ENCODE measurements at places on chromosomes 1 and 21.

- DNase-seq, result no peak
Measured at GRCh38 chr1:172286629-172287076, 133.8 kb upstream of the C1orf105 start.

DNA sequence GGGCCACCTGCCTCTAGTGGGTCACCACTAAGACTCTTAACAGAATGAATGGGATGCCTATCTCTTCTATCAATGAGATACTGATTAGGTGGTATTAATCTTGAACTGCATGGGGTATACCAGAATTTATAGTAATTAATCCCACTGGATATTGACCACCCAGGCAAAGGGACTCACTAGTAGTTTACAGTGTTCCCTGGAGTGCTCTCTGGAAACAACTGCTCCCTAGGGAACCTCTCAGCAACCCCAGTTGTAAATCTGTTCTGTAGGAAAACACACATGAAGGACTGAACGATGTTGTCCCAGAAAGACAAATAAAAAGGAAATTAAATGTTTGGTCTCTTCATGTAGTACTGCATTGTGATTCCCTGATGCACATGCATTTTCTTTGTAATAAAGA lies 430.5 kb downstream of the HLX start:
- DNase-seq, result no peak

DNA sequence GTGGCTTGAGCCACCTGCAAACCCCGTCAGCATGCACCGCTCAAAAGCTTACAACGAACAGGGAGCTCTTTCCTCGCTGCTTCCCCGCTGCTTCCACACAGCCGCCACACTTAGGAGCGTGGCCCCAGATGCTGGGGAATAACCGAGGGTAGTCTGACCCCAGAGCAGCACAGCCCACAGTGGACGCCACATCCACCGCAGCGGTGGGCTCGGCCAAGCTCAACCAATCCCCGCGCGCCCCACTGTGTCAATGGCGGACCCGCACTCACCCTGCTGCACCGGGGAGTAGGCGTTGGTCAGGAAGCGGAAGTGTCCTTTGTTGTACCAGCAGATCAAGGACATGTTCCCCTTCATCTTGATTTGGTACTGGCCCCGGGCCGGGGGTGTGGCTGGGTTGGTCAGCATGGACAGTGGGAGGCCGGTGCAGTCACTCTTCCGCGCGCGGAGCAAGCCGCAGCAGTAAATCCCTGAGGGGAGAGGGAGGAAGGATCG lies 93.5 kb downstream of the PGBD5 start:
- DNase-seq, result no peak

DNA sequence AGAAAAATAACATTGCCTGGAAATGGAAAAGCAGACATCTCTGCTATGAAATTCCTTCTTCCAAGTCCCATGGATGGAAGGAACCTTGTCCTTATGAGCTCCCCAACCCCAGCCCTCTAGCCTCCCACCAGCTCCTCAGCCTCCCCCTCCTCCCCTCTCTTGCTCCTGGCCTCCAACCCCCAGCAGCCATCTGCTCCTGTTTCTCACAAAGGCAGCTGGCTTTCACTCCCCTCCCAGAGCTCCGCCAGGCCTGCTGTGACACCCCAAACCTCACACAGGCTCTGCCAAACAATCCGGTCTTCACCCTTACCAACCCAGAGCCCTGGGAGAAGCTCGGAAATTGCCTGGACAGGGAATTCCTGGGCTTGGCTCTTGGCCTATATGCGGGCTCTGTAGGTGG lies 69.2 kb downstream of the KLHDC7A start:
- DNase-seq, result no peak

DNA sequence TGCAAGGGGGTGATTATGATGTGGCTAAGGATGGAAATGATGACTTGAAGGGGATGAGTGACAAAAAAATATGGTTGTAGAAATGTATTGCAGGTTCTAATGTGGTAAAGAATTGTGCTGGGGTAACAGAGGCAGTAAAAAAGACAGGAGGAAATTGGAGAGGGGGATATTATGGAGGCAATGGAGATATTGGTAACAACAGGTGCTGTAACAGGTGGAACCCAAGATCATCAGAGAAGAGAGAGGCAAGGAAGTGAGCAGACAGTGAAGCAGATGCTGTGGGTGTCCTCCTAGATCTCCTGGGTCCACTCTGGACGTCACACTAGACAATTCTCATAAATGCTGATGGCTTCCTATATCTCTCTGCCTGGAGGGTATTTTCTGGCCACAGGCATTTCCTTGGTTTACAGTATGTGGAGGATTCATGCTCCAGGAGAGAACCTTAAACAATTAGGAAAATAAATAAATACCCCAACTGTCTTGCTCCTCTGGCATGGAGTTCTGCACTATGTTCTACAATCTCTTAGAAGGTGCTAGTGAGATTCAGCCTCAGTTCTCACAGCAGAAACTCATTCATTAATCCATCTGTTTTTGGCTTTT lies 620.3 kb upstream of the PLXNA2 start:
- no peak for DNase-seq

DNA sequence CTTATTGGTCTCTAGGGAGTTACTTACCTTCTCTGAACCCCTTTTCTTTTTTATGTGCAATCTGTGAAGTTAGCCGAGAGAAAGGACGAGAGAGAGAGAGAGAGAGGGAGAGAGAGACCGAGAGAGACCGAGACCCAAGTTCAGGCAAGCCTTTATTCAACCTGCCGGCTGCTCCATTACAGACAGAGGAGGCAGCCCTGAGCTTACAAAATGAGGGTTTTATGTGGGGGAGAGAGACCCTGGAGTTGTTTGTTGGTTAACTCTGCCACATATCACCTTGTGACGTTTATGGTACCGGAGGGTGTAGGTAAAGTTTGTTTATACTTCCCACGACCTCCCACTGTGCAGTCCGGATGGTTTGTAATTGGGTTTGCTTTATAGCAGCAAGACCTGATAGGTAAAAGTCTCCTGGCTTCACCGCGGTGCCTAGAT lies 1.5 kb upstream of the MCOLN3 start:
- no peak for DNase-seq

DNA sequence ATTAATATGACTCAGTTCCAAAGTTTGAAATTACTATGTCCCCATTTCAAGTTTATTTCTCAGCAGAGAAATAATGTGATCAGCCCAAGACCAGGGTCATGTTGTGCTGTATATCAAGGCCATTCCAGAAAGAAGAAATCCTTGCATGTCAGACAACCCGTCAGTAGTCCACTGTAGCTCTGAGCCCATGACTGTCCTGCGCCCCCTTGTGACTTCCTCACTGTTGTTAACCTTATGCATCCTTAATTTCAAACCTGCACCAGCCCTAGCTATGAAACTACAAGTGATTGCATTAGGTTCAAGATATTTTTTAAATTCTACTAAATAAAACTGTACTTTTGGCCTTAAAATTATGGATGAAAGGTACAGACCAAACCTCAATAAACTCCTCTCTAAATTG lies 133.0 kb downstream of the LRRC7 start:
- no peak for DNase-seq

DNA sequence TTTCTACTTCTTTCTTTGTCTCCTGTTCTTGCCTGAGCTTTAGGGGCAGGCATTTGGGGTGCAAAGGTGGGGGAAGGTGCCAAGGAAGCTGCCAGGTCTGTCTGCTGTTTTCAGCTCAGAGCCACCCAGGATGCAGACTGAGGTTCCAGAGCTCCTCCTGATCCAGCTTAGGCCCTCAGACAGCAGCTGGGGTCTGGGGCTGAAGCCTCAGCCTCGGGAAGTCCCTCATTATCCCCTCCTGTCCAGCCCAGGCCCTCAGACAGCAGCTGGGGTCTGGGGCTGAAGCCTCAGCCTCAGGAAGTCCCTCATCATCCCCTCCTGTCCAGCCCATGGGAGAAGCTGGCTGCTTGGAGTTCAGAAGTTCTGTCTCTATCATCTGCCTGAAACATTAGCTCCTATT lies 257.7 kb upstream of the CSF3R start:
- no peak for DNase-seq

DNA sequence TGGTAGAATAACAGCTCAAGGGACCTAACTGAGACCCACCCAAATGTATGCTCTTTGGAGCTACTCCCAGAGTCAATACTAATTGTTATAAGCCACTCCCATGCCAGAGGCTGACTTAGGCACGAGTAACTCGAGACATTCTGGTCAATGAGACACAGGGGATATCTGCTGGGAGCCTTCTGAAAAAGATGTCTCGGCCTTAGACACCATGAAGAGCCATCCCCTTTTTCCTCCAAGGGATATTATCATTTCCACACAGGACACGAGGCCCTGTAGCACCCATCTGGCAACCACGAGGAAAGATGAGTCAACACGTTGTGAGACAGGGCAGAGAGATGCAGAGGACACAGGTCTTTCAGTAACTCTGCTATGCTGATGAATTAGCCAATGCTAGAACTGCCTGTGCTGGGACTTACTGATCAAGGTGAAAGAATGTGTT lies 30.7 kb downstream of the ITPKB start:
- no peak for DNase-seq

DNA sequence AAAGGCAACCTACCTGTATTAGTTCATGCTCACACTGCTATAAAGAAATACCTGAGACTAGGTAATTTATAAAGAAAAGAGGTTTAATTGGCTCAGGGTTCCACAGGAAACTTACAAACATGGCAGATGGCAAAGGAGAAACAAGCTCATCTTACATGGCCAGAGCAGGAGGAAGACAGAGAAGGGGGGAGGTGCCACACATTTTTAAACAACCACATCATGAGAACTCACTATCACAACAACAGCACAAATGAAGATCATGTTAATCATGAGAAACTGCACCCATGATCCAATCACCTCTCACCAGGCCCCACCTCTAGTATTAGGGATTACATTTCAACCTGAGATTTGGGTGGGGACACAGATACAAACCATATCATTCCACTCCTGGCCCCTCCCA lies 90.6 kb upstream of the KCTD3 start:
- no peak for DNase-seq

DNA sequence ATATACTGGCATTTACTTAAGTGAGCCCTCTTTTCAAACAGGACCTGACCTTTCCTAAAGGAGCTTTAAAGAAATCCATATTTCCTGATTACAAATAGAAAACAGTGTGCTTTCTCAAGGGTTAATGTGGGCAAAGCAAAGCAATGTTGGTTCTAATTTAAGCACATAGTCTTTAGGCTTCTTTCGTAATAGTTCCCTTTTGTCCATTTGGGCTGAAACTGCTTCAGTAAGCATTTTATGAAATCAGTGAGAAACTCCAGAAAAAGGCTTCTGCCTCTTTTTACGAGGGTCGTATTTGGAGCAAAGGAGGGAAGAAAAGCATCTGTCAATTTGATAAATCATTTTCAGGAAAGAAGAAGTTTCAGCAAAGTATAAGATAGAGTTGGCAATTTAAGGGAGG lies 331.2 kb downstream of the KIF26B start:
- no peak for DNase-seq

DNA sequence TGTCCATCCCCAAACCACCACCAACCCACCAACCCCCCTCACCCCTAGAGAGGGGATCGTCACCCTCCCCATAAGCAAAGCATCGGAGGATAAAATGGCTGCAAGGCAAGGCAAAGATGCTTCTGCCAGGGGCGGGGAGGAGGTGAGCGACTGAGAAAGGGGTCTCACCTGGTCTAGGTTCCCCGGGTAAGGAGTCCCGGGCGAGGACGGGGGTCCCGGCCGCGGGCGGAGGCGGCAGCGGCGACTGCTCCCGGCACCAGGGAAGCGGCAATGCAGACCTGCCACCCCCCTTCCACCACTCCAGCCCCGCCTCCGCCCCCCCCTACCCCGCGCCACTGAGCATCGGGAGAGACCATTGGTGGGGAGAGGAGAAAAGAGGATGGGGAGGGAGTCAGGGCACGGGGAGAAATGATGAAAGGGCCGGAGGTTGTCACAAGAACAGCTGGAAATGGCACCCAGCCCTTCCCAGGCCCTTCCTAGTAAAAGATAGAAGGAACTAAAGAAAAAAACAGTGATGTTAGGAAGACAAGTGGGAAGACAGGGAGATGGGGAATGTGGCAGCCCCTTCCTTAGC lies at the start of gene SV2A:
Gene SV2A, minus strand, starts transcription at position 274 of the 574 bp plus-strand sequence. CDS start 4,004 bp downstream, outside the sequence.
- DNase-seq, result no peak

- DNase-seq, result no peak
Measured at GRCh38 chr21:19807201-19807600, 1191.0 kb upstream of the NCAM2 start.

DNA sequence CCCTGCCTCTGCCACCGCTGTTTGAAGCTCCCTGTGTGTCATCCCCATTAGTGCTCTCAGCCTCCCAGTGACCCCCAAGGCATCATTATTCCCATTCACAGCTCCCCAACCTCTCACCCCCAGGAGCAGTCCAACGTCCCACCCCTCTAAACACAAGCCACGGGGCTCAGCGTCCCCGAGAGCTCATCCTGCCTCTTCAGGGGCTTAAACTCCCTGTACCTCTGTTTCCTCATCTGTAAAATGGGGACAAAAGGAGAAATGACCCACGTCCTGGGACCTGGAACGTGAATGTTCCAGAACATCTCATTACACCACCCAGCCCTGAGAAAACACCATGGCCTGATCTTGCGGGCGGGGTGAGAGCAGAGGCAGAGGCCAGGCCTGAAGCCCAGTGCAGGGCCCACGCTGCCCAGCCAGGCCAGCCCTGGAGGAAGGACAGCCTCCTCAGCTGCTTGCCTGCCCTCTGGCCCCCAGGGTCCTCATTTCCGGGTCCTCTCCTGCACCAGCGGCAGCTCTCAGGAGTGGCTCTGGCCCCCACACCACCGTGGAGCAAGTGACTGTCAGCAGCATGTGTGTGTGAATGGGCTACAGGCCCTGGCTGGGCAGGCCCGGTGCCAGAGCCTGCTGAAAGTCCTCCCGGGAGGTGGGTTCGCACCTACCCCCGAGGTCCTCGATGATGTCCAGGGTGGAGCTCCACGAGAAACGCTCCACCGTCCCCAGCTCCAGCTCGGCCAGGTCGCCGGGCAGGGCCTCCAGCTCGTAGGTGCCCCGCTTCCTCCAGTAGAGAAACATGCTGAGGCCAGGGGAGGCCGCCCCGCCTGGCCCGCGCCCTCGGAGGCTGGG lies 14.1 kb upstream of the PLEKHG5 start:
- no peak for DNase-seq

- DNase-seq, result no peak
Measured at GRCh38 chr1:25732821-25733220, 67.2 kb upstream of the SELENON start.

- no peak for DNase-seq
Measured at GRCh38 chr1:53043271-53043670, 18.7 kb upstream of the PODN start.

- no peak for DNase-seq
Measured at GRCh38 chr1:238710697-238711096, 675.7 kb upstream of the CHRM3 start.

- no peak for DNase-seq
Measured at GRCh38 chr21:34191876-34192275, 118.5 kb downstream of the MRPS6 start.

GRCh38 chr1:229148743-229149142 lies 122.2 kb upstream of the RAB4A start:
- no peak for DNase-seq

GRCh38 chr1:172977296-172978017 lies 73.3 kb downstream of the TNFSF18 start:
- DNase-seq, result no peak

DNA sequence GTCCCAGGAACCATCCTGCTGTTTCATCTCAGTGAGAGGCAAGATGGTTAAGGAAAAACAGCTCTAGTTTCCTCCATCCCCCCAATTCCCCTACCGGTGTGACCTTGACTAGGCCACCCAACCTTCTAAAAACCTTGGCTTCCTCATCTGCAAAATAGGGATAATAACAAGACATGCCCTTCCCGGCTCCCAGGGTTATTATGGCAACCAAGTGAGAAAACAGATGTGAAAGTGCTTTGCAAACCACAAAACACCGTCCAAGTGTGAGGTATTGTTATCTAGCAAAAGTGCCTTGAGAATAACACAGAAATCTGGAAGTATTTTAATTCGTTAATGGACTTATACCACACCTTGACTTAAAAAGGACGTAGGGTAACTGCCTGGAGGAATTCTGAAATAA lies 62.7 kb downstream of the ITPKB start:
- no peak for DNase-seq

- no peak for DNase-seq
Measured at GRCh38 chr1:107378426-107378825, 237.6 kb downstream of the NTNG1 start.
